ENCODE measurements at places on chromosomes 1 and 21.

GRCh38 chr1:154418062-154418921 lies 13.1 kb downstream of the IL6R start:
- DNase-seq = no peak

DNA sequence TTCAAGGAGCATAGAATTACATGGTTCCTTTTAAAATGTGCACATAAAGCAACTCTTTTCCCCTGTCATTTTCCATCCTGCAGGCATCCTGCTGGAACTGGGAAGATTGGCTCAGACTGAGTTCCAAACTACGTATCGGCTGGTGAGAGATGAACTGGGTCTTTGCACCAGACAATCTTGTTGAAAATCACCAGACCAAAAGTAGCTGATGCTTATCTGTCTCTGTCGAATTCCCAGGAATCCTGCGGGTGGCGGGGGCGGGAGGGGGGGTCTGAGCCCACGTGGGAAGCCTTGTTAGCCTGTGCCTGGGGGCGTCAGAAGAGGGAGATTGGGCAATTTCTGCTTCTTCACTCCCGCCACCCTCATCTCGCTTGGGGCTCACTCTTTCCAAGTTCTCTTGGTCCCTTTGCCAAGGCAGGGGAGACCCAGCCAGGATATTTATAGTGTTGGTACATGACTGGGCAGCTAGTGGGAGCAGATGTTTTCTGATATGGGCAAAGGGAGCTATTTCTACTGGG lies 90.1 kb upstream of the SLC25A33 start:
- DNase-seq = no peak

GRCh38 chr21:17003258-17003615 lies 509.6 kb upstream of the CXADR start:
- DNase-seq = no peak

DNA sequence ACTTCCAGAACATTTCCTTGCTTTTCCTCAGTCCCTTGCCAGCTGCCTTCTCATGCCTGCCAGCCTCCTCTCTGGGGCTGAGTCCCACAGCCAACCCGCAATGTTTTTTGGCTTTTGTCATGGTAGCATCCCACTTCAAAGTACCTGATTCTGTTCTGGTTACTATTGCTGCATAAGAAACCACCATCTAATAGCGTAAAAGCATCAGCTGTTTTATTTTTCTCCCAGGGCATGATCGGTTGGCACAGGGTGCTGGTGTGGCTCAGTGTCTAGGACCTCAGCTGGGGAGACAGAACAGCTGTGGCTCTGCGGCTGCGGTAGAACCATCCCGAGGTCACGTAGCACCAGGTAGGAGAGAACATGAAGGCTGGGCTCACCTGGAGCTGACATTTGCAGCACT lies 8.9 kb upstream of the PRMT2 start:
- DNase-seq = no peak

DNA sequence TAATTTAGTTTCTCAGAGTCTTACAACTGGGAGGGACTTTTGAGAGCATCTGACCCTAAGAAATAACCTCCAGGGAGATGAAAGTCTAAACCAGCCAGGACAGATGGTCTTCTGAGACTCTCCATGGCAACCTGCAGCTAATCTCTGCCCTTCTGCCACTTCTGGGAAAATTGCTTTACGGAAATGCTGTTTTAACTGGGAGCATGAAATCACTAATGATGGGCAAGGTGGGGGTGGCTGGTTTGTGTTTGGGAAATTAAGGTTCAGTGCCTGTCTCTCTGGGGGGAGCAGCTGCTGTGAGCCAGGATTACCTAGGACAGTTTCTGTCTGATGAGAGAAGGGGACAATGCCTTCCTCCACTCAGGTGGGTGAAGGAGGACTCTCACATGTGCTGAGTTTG lies 33.2 kb downstream of the ROR1 start:
- no peak for DNase-seq

Data from iPS DF 19.7 (cell line).